NAMALWA (cell line): ENCODE measurements at places on chromosomes 16 and 17.

- no peak for DNase-seq
Observed at GRCh38 chr17:74231928-74232907, 18.8 kb downstream of the TTYH2 start.

- no peak for DNase-seq
Observed at GRCh38 chr16:27286451-27286850, 17.9 kb upstream of the NSMCE1 start.

- no peak for DNase-seq
Observed at GRCh38 chr17:16878606-16879005, 93.3 kb downstream of the TNFRSF13B start.

- DNase-seq: peak; percentile 78
Observed at GRCh38 chr17:82592767-82593589, 55.3 kb downstream of the WDR45B start.

- peak; percentile 46 for DNase-seq
Observed at GRCh38 chr16:85557971-85558657, 55.0 kb upstream of the GSE1 start.

GRCh38 chr17:47324224-47325020 lies 667 bp downstream of the EFCAB13 start:
- DNase-seq: peak; percentile 91

GRCh38 chr16:67345401-67345800 lies 18.8 kb downstream of the LRRC36 start:
- no peak for DNase-seq

DNA sequence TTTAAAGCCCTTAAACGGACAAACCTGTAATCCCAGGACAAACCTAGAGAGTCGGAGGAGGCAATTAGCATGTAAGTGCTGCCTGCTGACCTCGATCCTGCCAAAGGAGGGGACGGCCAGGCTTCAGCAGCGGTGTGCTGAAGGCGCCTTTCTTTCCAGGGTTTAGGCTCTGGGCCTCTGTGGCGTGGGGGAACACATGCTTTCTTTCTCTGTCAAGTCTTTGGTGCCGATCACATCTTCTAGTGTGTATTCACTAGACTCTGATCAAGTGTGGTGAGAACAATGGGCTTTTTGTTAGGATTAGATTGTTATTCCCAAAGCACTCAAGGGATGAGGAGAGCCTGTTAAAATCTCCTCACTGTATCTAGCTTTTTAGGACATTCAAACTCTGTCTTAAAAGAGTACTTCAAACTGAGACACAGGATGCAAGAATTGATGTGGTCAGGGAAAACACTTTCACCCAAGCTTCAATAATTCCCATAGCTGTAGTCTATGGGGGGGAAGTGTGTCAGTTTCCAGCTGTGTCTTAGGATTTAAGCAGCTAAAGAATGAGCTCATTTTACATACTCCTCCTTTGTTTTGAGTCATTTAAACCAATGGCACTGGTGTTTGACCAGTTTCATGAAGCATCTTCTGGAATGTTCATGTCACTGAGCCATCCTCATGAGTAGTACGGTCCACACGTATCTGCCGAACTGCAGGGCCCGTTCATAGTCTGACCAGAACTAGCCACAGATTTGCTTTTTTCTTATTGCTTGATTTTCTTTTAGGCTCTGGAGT lies 51.2 kb downstream of the RPA1 start:
- DNase-seq: no peak

- no peak for DNase-seq
Observed at GRCh38 chr17:55320594-55321426, 56.0 kb downstream of the HLF start.

DNA sequence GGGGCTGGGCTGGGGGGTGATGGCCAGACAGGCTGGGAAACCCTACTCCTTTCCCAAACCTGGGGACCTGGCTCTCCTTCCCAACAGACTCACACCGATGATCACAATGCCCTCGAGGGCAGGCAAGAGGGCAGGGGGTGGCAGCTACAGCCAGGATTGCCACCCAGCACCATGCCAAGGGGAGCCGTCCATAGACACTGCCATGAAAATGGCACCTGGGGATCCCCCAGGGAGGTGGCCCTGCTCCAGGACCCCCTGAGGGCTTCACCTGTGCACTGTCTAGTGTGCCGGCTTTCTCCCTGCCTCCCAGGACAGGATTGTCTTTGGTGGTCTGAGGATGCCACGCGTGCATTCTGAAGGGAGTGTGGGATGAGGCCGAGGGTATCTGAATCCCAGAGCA lies 24.6 kb downstream of the RPH3AL start:
- no peak for DNase-seq

DNA sequence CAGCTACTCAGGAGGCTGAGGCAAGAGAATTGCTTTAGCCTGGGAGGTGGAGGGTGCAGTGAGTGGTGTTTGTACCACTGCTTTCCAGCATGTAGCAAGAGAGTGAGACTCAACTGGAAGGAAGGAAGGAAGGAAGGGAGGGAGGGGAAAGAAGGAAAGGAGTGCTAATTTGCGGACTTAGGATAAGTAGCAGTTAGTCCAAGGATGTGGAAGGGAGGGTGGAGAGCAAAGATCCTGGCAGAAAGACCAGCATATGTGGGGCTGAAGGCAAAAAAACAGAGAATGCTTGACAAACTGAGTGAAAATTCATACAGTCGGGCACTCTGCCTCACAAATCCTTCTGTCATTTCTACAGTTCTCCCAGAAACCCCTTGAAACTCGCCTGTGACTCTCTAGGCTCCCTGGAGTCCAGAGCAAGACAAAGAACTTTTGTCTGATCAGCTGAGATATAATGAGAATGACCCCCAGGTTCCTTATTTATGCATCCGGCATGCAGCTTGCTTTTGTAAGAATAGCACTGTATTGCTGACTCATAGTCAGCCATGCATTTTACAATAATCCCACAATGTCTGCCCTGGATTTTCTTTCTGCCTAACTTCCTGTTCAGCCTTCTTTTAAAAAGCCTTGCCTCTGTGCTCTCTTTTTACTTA lies 31.5 kb downstream of the CDK5RAP3 start:
- DNase-seq: peak; percentile 37

GRCh38 chr16:54878301-54878700 lies 52.4 kb upstream of the IRX5 start:
- no peak for DNase-seq

- no peak for DNase-seq
Observed at GRCh38 chr17:64063766-64064224, 43.4 kb upstream of the ICAM2 start.

GRCh38 chr17:53344778-53345177 lies 477.9 kb upstream of the KIF2B start:
- DNase-seq: no peak

DNA sequence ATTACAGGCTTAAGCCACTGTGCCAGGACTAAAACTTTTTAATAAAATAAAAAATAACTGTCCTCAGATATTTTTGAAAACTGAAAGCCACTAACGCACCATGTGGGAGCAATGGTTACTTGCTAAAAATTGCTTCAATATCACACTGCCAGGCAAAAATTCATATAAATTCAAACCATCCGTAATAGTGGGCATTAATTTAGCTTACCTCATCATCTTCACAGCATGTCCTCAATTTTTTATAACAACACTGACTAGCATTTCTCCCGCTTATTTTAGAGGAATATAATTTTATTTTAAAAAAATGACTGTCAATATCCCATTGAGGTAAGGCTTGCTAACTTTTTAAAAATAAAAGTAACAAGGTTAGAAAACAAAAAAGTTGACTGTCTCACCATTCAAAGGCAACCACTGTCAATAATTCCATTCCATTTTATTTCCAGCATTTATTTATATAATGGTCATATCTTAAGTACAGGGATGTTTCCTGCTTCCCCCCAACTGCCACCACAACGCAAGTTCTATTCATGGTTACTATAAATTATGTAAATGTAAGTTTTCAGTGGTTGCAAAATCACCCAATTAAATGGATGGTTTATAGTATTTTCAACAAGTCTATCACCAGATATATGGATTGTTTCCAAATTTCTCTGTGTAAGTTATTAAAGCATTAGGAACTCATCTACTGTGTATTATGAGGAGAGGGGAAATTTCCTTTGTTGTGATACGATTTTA lies 25.4 kb downstream of the GSPT1 start:
- no peak for DNase-seq

GRCh38 chr17:75019710-75020109 lies 7.2 kb downstream of the MRPL58 start:
- no peak for DNase-seq

DNA sequence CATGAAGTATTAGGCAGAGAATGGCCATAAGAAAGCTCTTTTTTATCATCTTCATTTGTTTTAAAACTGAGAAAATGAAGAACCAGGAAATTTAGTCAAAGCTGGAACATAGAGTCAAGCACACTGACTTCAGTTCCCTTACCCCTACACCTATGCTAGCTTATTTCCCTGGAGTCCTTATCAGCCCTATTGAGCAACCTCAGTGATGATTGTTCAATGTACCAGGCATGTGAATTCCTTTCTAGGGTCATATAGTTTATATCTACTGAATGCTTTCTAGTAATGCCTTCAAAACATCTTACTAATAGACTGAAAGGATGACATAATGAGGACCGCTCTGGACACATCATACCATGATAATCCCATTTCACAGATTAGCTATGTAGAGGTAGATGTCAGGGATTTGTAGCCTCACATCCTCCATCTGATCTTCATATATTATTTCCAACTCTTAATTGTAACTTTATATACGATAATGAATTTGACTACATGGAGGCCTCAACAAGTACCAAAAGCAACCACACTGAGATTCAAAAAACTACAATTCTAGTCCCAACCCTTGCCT lies 460.4 kb upstream of the DYNLRB2 start:
- DNase-seq: no peak

GRCh38 chr17:21452377-21453143 lies 76.4 kb downstream of the KCNJ12 start:
- DNase-seq: no peak

GRCh38 chr17:64218066-64218465 lies 45.0 kb downstream of the TEX2 start:
- DNase-seq: peak; percentile 43
